ENCODE measurements at places on chromosomes 5 and 9. TPM values are rescaled to one million over a fixed set of nuclear protein-coding genes. Genes with fewer than 3 reads are reported as not detected.
A peak's percentile ranks its signal among the peaks of the same experiment; 100 is the strongest.

AMBP gene
- 0.51 TPM for total RNA-seq

DNA sequence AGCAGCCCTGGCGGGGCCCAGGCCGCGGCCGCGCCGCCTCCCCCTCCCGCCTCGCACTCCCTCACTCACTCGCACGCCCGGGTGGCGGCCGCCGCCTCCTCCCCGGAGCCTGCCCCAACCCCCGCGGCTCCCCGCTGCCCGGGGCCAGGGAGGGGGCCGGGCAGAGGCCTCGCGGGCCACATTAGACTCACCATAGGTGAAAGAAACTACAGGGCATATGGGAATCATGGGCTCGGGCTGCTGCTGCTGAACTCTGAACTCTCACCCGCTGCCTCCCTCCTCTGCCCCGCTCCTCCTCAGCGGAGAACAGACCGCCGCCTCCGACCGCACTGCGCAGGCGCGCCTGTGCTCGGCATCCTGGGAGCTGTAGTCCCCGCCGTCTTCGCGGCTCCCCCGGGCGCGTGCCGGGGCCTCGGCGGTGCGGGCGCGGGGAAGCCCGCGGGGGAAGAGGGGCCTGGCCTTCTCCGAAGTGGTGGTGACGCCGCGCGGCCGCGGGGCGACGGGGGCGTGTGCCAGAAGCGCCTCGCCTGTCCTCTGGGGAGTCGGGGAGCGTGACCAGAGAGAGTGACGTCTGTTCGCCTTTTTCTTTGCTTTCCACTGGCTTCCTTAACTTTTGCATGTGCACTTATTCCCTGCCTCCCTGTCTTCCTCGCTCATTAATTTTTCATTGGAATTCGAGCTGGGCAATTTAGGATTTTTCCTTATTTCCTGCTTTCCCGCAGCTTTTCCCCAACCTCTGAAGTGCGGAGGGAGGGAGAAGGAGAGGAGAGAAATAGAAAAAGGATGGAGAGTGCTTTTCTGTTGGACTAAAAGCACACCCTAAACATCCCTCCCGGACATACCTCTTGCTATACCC is at the start of gene ZFR:
TSS of gene ZFR (minus strand) at position 310 of the 856 bp plus-strand sequence. CDS start at position 228, 82 bp downstream.
- peak; percentile 95 for DNase-seq

CDX1 gene
- total RNA-seq = not detected

DNA sequence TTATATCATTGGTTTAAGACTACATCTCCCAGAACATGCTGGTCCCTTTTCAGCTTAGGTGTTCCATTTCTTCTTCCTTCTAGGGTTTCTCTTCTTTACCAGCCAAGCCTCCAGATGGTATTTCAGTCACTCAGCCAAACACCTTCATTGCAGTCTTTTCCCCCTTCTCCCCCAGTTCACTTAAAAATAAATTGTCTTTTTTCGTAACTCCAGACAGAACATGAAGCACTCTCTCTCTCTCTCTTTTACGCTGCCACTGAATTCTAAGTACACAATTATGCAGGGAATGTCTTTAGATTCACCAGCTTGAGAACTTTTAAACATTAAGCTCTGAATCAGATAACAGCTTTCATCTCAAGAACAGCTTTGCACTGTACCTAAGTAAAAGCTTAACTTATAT is 419.7 kb upstream of the BRINP1 start:
- no peak for DNase-seq

GRCh38 chr5:17257705-17258273 is 40.4 kb downstream of the BASP1 start:
- no peak for DNase-seq

DNA sequence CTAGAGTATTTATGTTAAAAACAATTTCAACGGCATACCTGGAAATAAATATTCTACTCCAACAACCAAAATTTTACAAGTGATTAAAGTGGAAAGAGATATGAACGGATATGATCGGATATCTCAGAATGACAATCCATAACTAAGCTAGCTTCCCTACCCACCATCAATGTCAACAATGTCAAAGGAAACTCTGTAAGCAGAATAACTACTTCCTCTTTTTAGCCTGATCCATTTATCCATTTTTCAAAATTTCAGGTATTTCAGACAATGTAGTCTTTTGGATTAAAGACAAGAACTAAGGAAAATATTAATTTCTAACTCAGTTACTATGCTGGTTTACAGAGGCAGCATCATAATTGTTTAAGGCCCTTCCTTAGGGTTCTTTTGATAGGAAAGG is 188.7 kb downstream of the DENND1A start:
- DNase-seq = no peak

DNA sequence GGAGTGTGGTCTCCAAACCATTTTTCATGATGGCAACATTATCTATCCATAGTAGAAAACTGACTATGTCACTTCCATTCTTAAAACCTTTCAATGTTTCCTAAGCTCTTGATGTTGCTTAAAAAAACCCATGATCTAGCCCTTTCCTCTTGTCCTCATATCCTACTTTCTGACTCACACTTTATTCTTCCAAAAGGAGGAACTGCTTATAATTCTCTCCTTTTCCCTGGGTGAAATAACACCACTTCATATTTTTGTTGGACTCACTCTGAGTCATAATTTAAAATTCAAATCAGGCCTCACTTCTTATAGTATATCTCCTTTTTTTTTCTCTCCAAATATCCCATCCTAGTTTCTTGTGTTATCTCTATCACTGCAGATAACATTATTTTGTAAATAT is 513.9 kb downstream of the MAN2A1 start:
- DNase-seq = no peak

DNA sequence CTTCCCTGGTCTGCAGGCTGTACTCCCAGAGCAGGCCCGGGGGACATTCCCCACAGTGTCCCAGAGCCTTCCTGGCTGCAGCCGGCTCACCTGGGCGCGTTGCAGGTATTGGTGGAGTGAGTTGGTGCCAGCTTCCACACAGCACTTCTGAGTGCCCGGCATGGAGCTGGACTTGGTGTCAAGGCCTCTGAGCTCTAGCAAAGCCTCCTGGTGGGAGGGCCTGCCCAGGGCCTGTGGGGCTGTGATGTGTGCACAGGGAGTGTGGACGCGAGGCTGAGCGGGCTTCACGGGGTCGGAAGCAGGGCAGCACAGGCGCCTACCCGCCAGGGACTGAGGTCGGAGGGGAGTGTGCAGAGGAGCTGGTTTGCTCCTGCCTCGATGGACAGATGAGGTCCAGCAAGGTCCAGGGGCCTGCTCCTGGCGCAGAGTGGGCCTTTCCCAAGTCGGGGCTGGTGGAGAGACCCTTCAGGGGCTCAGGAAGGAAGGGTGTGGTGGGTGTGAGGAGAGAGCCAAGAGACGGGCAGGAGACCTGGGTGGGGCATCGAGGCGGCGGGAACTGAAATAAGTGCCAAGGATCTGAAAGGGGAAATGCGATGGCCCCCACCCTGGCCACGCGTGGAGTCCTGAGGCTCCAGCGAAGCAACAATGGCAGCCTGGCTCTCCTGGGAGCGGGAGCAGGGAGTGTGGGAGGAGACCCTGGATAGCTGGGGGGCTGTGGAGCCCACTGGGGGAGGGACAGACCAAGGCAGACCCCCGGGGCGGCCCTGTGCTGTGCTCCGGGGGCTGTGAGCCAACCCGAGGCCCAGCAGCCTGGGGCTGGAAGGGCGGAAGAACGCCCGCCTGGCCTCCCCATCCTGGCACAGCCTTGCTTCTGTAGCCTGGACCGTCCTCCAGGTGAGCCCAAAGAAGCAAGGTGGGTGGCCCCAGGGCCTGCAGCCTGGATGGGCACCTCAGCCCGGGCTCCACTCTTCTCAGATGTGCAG is 78.4 kb downstream of the RXRA start:
- peak; percentile 70 for DNase-seq

DNA sequence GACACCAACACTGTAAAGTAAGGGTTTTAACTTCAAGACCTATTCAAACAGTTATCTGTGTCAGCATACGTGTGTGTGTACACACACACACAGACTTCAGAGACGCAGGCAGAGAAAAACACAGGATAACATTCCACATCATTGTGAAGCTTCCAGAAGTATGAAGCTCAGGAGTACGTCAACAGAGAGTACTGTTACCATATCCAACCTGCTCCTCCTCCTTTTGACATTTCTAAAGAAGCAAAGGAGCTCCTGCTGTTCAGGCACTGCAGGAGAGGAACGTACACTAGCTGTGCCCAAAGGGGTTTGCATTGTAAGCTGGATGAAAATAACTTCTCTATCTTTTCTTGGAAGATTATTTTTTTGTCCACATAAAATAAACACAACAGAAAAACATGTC is 180.7 kb downstream of the MEF2C start:
- no peak for DNase-seq

SPINK13 gene
- not detected for total RNA-seq

- no peak for DNase-seq
Observed at GRCh38 chr9:131704141-131704983, 35.5 kb downstream of the RAPGEF1 start.

DNA sequence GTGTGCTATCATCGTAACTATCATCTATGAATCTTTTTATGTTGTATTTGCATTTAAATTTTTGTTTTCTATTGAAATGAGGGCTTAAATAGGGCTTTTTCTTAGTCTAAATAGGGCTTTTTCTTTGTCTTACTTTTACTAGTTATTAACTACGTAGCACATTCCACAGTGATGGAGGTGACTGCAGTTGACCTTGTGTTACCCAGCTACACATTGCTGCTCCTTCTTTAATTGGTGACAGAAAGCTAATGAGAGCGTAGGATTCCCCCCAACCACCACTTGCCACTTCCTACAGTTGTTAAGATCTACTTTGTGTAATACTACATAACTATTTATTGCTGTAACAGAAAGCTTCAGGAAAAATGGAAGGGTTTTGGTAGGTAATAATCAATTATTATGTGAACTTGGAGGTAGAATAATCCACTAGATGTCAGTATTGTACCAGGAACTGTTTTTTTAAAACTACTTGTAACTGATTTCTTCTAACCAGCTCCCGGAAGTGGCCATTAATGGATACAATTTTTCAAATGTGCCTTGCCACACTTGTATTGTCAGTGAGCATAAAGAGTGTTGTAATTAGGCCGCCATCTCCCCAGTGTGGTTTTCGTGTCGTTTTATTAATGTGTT is 18.0 kb downstream of the MTRR start:
- no peak for DNase-seq

ABLIM3 gene
- total RNA-seq = 131 TPM

DNA sequence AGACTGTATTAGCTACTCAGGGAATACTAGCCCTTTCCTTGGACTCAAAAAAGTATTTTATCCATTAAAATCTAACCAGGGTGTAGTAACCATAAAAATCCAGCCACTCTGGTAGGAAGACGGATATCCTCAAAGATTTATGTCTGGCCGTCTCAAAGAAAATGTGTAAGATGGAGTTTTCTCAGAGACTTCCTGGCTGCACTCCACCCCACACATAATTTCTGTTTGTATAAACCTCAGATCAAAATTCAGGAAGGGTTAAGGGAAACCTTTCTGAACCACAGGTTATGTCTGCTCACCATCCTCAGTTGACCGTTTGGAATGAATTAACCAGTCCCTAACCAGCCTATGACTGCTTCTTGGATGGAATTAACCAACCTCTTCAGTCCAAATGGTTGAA is 13.8 kb upstream of the SMIM23 start:
- DNase-seq = no peak

GRCh38 chr5:17143335-17143734 is 74.1 kb upstream of the BASP1 start:
- DNase-seq = no peak

GRCh38 chr5:155418960-155419579 is 405.5 kb downstream of the KIF4B start:
- no peak for DNase-seq

DNA sequence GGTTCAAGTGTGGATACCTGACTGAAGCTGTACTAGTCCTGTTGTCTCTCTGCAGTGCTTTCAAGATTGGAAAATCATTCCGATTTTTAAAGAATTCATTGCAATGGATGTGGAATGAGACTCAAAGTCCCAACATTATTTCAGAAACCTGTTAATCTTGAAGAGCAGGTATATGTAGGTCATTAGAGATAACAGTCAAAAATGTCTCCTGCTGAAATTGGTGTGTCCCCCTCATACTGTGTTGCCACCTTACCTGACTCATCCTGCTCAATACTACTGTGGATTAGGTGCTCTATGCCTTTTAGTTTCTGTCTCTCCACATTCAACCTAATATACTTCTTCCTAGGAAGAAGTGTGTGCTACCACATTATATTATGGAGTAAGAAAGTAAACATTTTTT is 91.1 kb upstream of the NR3C1 start:
- DNase-seq = no peak

DNA sequence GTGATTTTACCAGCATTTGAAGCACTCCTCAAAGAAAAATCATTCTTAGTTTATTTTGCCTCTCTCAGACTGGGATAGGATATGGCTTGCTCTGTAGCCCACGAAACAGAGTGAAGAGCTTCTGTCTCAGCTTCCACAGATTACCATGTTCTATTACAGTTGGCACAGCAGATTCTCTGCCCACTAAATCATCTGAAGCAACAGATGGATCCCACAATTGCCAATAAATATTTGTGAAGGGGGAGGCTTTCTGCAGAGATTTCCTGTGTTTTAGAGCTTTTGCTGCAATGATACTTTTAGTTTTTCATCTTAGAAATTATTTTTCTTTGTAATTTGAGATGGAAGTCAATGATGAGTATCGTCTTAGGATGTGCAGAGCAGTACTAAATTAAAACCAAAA is 12.3 kb upstream of the MAP3K1 start:
- no peak for DNase-seq

NDST1 gene
- 50.8 TPM for total RNA-seq

DNA sequence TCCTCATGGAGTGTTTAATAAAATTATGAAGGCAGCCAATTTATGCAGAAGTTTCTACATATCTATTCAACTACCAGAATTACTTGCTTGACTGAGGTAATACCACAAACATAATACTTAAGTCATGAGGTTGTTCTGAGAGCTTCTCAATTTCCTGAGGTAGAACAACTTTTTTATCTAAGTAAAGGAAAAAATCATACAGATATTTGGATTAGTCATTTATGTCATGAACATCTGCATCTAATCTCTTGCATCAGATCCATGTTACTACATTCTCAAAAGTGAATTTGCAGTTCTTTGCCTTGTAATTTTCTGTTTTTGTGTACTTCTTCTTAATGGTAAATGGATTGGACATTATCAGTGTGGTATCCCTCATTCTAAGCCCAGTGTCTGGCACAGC is 60.4 kb upstream of the RGMB start:
- DNase-seq = no peak

DNA sequence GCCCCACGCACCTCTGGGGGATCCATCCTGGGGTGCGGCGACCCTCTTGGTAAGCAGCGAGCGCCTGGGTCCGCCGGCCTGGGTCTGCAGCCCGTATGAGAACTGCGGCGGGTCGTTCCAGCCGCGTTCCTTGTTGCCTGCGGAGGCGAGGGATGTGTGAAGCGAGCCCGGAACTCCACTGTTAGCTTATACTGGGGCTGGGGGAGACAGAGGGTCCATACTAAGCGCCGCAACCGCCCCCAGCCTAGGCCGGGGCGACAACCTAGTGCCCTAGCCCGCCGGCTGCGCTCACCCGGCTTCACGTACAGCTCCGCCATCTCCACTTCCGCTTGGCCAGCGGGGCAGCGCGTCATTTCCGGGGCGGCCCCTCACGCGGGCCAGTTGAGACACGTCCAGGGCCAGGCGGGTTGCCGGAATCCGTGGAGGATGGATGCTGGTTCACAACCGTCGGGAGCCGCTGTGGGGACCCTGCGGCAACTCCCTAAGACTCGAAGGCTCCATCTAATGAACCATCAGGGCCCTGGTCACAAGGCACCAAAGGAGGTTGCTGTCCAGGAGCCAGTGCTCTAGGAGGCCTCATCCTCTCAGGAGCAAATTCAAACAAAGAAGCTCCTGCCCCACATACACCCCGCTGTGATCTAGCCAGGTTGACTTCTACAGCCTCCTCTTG is at the start of gene SRA1:
TSS of gene SRA1 (minus strand) at position 338 of the 670 bp plus-strand sequence. CDS start at position 317, 21 bp downstream.
- DNase-seq = peak; percentile 97

All from Right ventricle myocardium superior (tissue), 1 donor.